ENCODE measurements at places on chromosomes 3 and 15. TPM values are rescaled to one million over a fixed set of nuclear protein-coding genes. Genes with fewer than 3 reads are reported as not detected.

DNA sequence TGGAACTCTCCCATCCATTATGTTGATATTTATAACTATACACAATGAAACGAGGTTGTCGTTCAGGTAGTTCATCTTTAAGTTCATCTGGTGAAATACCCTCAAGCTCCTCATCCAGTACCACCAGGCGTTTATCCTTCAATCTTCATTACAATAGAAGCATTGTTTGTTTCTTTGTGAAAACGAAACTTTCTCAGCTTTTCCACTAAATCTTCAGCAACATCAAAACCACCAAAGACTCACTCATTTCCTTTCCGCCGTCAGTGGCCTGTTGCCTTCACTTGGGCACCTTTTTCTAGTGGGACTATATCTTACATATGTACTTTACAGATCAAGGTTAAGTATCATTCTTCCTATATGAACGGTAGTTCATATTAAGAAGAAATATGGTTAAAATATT is 44.1 kb upstream of the TFG start:
- DNase-seq = peak; percentile 67

DNA sequence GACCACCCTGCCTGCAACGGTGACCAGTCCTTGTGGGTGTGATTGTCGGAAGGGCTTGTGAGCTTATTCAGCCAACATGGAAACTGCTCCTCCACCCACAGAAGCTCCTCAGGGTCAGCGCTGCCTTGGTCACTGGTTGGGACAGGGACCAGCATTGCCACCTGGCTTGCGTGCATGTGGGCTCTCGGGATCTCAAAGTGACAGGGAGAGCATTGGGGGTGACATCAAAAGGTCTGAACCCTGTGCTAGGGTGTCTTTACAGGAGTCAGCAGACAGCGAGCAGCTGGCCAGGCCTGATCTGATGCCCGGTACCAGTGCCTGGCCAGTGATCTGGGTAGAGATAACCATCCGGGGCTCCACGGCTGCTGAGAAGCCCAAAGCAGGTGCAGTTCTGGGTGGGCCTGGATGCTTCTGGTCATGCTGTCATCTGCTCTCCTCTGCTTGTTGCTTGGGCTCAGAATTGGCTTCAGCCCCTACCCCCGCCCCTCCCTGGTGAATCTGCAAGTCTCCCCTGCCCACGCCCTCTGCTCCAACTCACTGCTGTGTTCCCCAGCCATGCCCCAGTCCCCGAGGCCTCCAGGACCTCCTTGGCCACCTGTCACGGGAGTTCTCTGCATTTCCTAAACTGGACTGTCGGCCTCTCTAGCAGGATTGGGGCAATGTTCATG is 134.8 kb downstream of the NSMCE3 start:
- no peak for DNase-seq

The ST6GAL1 gene
- 2.0 TPM for total RNA-seq

The IL16 gene
- total RNA-seq = 0.96 TPM

GRCh38 chr15:39621976-39622375 is 41.1 kb downstream of the THBS1 start:
- peak; percentile 5 for DNase-seq
